ENCODE measurements at places on chromosomes 11 and 22. TPM values are rescaled to one million over a fixed set of nuclear protein-coding genes. Genes with fewer than 3 reads are reported as not detected.

Gene TNNI2
- total RNA-seq: not detected

Gene ANKK1
- total RNA-seq: not detected

Gene ANKRD13D
- total RNA-seq: 25.6 TPM

Gene SFI1
- 14.4 TPM for total RNA-seq

Gene NCF4
- total RNA-seq: 6.8 TPM

Gene TBX1
- 0.32 TPM for total RNA-seq

Gene CD6
- total RNA-seq: 0.35 TPM

Gene RPS6KA4
- total RNA-seq: 33.2 TPM

Gene DUSP8
- total RNA-seq: 7.8 TPM

Data from gastroesophageal sphincter (tissue), 4 donors.